Cardiac fibroblast (primary cell): ENCODE measurements at places on chromosomes 6 and 20.

DNA sequence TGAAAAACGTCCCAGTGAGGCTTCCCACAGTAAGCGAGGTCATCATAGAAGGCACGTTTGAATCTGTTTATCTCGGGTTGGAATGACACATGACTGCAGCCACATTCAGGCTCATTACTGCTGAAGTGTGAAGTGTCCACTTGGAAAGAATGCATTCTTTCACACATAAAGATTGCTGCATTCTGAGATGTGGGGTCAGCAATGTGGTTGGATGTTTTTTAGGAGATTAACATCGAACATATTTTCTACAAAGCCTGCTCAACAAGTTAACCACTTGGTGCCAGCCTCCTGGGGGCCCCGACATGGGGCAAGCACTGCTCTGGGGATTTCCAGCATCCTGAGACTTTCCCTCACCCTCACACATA is 79.9 kb downstream of the BMP6 start:
- peak; percentile 33 for DNase-seq

- DNase-seq, result no peak
These were observed 177.6 kb upstream of the MAN1A1 start for GRCh38 chr6:119527231-119527578.

- DNase-seq, result no peak
These were observed 341.0 kb upstream of the SULF2 start for GRCh38 chr20:48126227-48126740.

GRCh38 chr6:79640146-79641111 is 9.3 kb downstream of the SH3BGRL2 start:
- no peak for DNase-seq

- DNase-seq, result no peak
These were observed 64.1 kb downstream of the GFOD1 start for GRCh38 chr6:13423252-13423651.

DNA sequence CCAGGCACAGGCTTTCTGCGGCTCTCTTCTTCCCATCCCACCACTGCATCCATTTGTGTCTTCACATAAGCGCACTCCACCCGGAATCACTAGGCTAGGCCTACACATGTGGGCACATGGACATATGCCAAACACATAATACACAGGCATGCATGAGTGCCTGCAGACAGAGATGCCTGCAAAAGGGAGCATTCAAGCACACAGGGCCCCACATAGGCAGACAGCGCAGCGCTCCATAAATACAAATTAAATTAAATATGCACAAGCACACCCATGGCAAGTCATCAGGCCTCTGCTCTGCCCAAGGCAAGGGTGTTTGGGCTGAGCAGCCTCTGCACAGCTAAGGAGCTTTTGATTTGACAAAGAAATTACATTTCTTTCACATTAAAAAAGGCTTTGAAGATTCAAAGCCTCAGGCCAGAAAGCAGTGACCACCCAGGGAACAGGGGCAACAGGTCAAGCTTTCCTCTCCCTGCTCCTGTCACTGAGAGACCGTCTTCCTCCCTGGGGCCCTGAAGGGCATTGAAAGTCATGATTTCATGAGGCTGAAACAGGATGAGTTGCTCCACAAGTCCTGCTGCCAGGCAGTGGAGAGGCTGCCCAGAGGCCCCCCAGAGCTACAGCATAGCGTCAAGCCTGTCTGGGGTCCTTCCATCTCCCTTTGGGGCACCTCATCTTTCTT is 134.2 kb upstream of the LRFN2 start:
- DNase-seq, result no peak

DNA sequence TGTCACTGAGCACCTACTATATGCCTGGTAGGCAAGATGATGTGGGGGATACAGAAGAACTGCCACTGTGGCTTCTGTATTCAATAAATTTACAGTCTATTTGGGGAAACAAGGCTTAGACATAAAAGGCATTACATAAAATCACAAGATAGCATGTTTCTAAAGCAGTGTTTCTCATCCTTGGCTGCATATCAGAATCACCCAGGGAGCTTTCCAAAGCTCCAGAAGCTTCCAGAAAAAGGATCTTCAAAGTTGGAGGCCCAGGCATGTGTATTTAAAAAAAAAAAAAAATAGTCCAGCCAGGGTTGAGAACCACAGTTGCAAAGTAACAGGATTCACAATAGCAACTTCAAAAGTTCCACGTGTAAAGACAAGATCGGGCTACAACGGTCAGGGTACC is 112.4 kb upstream of the SPACA1 start:
- no peak for DNase-seq

DNA sequence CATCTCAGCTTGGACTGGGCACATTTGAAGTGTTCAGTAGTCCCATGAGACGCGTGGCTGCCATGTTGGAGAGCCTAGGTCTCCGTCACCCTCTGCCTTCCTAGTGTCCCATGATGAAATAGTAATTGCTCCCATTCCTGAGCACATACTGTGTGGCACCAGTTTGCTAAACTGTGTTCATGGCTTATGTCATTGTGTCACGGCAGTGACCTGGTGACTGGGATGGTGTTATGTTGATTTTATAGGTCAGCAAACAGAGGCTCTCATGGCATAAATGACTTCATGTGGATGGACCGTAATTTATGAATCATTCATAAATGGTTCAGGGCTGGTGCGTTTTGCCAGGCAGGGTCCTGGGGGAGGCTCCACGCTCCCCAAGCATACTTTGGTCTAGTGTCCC is 3.8 kb downstream of the BCAS4 start:
- peak; percentile 43 for DNase-seq

DNA sequence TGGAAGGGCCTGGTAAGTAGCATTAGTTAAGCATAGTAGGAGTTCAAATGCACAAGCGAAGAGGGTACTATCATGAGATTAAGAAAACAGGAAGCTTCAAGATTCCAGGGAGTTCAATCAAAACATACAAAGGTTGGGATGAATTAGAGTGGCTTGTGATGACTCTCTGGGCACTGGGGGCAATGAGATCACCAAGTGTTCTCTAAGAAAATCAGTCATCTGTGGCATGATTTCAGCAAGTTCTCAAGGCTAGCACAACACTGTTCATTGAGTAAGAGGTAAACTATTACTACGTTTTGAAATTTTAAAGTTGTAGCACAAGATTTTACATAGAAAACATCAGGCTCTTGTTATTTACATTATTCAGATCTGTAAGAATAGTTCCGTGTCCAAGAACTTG is 139.7 kb upstream of the FLRT3 start:
- DNase-seq, result peak; percentile 14

DNA sequence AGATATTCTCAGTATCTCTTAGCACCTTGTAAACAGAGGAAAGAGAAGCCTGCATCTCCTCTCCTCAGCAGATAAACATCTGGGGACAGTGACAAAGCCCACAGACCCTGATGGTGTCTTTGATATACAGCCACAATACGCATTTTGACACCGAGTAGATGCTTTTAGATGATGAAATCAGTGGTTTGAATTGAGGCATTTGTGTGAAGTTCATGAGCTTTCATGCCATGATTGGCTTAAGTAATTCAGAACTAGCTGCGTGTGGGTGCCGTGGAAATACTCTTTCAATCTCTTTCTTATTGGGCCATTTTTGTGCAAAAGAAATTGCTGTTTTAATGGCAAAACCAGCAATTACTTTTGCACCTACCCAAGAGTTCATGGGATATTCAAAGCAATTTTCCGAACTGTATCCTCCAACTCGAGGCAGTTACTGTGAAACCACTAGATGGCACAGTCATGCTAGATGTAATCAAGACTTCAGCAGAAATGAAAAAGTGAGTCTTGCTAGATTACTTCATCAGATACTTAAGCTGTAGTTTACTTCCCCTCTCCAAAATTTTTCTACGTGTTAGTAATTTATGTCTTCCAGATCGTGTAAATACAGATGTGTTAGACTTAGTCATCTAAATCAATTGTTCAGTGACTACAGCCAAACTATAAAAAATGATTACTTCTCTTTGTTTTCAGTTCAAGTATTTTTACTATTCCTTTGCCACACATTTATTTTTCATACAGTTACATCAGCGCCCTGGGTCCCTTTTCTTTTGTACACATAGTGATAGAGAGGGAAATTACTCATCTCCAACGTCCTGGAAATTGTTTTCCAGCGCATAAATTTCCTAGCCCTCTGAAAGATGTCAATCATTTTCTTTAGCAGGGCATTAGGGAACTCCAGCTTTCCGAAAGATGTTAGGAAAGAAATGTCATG is 49.4 kb downstream of the IYD start:
- DNase-seq, result peak; percentile 86

DNA sequence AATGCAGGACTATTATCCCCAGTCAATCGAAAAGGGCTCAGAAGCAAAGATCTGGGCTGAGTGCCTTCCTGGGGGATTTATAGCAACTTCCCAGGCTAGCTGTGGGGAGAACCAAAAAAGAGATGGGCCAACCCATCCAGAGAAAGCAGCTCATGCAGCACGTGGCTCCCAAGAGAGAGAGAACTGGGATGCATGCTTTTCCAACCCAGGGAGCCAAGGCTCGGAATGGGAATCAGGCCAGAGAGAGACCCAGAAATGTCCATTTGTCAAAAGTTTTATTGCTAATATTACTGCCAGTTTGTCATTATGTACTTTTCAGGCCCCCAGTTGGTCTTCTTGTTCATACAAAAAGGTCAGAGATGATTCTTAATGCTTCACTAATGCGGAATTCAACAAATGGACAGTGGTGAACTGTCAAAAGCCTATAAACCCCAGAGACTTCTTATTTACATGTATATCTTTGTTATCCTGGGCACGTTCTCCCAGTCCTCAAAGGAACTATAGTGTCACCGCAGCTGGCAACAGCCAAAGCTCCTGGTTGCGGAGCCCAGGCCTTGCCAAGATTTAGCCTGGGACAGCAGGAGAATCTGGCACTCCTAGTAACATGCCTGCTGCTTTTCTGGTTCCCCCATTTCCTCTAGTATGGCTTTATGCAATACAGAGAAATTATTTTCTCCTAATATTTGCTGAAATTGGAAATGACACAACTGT is 139.1 kb upstream of the POU3F2 start:
- DNase-seq, result no peak

- DNase-seq, result no peak
These were observed 52.2 kb upstream of the TRERF1 start for GRCh38 chr6:42503894-42504293.

- DNase-seq, result no peak
These were observed 612.6 kb upstream of the CITED2 start for GRCh38 chr6:139987091-139987490.

DNA sequence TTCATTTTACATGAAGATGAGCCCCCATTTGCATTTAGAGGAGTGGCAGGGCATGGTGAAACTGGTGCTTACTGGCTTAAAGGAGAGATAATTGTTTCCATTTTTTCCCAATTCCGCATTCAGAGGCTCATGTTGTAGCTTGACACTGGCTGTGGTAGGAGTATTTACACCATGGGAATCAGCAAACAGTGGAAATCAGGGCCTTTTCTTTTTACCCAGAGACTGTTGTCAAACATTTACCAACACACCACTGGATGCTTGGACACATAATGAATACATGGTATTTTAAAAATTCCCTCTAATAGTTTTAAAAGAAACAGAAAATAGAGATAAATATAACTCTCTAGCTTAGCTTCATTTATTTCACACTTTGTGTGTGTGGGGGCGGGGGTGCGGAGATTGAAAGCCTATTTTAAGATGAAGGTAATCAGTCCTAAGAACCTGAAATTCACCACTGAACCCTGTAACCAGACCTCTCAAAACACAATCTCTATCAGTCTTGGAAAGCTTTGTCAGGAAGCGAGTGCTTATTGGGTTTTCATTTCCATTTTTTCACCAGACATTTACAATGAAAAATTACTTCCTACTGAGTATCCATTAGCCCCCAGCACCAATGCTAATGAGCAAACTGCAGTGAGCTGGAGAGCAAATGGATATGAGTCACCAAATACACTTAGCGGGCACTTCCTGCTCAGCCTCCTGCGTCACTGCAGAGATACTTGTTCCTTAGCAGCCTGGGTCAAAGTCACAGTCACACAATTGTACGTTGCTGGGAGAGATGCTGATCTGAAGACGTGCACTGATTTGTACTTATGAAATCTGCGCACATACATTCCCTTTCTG is 532.0 kb downstream of the BCKDHB start:
- DNase-seq, result peak; percentile 94

- no peak for DNase-seq
These were observed 19.8 kb upstream of the TFAP2C start for GRCh38 chr20:56609321-56609720.

DNA sequence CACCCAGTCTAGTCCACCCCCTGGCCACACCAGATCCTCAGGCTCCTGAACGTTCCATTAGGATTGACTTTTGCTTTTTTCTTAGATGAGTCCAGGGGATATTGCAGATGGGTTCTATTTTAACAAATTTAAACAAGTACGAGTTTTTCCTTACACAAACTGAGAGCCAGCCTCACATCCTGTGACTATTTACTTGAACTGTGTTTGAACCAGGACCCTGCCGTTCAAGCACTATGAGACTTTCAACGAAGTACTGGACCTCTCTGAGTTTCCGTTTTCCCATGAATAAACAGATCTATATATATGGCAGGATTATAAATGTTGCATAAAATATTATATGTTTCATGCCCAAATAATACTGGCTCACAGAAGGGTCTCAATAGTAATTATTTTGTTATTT is 1.4 kb upstream of the METTL24 start:
- no peak for DNase-seq

DNA sequence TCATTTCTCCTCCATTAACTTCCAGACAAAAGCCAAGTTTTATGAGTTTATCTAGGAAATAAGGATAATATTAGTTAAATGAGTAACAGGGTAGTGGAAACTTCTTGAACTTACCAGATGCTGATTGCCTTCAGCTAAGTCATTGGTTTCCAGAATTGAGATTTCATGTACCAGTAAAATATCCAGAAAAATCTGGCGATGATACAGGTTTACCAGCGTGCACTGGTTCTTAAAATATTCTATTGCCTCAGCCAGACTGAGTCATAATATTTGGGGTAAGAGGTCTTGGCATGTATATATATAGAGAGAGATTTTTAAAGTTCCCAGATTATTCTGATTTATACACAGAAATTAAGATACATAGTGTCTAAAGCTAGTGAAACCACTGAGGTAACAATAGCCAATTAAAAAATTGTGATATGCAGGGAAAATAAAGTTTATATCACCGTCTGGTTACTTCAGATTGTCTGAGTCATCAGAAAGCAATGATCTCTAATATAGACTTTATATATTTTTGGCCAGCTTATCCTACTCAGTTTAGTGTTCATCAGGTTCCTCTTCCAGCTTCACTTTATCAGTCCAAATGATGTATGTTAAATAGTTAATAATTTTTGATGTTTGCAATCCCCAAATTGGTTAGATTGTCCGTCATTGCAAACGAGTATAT is 39.5 kb upstream of the SDHAF4 start:
- DNase-seq, result peak; percentile 68

DNA sequence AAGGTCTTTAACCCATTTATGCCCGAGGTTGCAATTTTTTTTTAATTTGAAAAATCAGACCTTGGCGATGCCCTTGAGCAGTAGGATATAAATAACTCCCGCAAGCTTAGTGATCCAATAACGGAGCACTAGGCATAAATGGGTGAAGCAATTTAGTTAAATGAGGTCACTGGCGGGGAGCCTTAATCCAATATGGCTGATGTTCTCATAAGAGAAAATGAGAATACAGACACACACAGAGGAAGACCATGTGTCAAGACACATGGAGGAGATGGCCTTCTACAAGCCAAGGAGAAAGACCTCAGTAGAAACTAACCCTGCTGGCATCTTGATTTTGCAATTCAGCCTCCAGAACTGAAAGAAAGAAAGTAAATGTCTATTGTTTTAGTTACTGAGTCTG is 735 bp downstream of the SIRPG start:
- DNase-seq, result no peak
